COR-L47 (cell line): ENCODE measurements at places on chromosomes 1 and 21.

DNA sequence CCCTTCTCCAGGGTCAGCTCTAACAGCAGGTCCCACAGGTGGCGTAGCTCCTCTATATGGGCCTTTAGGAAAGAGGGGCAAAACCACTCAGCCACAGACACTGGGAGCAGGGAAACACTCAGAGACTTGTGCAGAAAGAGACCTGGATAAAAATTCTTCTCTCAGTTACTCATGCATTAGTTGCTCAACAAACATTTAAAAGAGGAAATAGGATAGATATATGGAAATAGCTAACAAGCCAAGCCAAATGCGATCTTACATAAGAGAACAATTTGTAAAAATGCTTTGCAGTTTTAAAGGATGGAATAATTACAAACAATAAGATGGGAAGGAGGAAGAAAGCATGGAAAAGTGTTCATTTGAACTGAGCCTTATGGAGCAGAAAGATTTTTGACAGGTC is 4.9 kb downstream of the SPTA1 start:
- no peak for DNase-seq

- no peak for DNase-seq
Observed at GRCh38 chr1:44146536-44147361, 5.3 kb upstream of the KLF18 start.

GRCh38 chr1:150151291-150152181 is 1.8 kb downstream of the PLEKHO1 start:
- DNase-seq = no peak

DNA sequence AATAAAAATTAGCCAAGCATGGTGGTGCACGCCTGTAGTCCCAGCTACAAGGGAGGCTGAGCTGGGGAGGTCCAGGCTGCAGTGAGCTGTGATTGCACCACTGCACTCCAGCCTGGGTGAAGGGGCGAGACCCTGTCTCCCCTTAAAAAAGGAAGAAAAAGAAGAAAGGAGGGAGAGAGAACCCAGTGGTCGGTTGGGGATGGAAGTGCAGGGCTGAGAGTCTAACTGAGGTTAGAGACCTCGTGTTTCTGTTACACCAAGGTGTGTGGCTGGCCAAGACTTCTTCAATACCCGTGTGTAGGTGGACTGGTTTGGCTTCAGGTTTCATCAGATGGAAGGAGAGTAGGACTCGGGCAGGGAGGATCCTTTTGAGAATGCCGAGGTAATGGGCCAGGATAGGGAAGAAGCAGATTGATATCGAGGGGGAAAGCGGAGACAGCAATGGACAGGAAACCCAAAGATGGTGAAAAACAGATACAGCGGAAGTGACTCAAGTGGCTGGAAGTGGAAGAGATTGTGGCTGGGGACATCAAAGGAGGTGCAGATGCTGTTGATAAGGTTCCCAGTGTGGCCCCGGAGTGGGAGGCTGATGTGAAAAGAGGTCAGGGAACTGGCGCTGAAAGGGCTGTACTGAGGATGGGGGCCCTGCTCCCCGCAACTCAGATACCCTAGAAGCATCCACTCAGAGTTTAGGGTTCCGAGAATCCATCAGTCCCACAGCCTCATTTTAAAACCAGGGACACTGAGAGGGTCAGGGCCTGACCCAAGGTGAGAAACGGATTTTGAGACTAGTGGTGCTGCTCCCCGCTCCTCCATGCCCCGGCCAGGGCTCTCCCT is 681 bp upstream of the UBXN10 start:
- DNase-seq = no peak

- no peak for DNase-seq
Observed at GRCh38 chr21:29305068-29305467, 6.3 kb downstream of the BACH1 start.

- DNase-seq = no peak
Observed at GRCh38 chr1:32715901-32716311, 13.3 kb upstream of the SYNC start.

DNA sequence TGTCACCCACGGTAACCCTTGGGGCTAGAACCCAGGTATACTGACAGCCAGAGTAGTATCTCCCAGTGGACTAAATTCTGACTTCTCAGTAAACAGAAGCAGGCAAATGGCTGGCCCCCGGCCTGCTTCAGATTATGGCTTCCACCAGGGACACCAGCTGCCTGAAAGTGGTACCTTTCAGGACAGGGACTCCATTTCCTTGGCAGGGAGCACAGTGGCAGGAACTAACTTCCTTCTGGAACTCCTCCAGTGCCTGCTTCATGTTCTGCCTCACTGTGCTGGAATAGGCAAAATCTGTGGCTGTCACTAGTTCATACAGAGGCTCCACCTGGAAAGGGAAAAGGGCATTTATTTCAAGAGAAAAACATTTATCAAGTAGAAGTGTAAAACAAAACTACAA is 32.7 kb downstream of the C8B start:
- no peak for DNase-seq

DNA sequence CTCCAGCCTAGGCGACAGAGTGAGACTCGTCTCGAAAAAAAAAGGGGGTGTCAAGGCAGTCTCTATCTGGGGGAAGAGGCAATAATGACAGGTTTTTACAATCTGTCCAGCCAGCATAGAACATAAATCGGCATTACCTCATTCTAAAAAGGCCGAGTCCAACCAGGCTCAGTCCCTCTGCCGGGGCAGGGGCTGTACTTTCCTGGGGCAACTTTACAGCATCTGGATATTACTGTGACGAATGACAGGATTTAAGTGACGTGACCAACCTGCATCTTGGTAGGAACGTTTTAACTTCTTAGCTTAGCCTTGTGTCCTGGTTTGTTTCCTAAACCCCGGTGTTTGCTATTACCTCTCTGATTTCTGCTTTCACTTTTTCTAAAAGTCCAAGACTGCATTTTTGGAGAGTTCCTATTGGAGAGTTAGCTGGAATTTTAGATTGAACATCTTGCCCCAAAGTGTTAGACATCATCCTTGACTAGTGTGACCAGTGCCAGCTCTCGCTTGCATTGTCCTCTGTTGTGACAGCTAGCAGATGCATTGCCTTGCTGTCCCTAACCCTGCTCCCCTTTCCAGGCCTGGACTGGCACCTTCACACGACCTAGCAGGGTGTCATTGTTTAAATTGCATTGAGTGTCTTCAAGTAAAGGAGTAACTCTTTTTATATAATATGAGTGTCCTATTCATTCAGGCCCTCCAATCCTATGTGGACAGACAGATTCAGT is 96.5 kb downstream of the TGFBR3 start:
- DNase-seq = no peak

DNA sequence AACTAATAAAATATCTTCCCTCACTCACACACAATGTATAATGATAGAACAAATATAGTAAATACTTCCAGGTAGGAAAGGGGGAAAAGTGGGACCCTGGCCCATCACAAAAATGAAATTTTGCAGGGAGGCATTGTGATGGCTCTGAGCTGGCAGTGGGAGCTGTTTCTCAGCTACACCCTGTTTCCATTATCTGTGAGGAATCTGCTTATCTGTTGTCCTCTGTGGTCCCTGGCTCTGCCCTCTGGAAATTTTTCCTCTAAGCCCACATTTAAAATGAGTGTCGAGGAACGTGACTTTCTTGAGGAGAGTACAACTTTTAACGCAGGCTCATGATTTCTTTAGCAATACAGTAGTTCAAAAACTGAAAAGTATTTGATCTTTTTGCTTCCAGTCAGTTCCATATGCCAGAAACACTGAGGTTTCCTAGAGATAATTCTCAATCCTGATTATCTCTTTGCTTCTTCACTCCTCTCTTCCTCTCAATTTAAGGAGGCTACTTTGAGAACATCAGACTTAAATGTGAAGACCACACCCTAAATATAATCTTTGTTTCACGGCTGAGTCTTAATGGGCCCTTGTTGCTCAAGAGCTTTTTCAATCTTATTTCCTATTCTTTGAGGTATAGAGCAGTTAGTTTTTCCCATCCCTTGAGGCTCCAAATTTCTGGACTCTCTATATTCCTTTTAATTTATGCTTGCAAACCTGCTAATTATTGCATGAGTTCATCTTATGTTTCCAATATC is 5.0 kb upstream of the EEIG2 start:
- no peak for DNase-seq

- DNase-seq = no peak
Observed at GRCh38 chr1:94113589-94114226, 7.2 kb downstream of the ABCA4 start.

- DNase-seq = no peak
Observed at GRCh38 chr1:186283374-186283773, 91.7 kb downstream of the TPR start.
